ENCODE measurements at places on chromosomes 3 and 15.
A peak's percentile ranks its signal among the peaks of the same experiment; 100 is the strongest.

DNA sequence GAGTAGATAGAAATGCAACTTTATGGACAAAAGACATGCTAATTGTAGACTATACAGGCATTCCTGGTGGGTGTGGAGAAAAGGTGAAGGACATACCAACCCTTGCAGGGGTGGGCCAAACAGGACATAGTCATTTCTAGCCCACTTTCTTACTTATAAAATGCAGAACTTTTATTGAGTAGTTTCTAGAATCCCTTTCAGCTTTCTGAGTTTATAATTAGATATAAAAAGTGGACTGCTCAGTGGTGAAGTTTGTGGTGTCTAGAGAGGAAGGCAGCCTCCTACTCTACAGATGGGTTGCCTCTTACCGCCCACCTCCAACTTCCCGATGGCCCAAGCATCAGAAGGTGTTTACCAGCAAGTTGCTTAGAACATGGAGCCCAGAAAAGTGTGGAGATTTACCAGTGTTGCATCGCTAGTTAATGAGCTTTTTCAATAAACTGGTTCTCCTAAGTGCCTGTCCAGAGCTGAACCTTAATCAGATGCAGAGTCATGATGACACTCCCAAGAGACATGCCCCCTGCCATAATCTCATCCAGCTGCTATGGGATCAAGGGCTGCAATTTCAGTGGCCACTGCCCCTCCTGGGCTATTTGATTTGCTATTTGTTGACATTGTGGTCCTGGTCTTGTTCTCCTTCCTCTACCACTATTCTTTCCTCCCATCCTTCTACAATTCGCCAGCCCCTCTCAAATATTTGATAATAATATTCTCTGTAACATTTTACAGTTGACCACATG, 77.5 kb upstream of the STRIT1 start:
- DNase-seq: no peak

DNA sequence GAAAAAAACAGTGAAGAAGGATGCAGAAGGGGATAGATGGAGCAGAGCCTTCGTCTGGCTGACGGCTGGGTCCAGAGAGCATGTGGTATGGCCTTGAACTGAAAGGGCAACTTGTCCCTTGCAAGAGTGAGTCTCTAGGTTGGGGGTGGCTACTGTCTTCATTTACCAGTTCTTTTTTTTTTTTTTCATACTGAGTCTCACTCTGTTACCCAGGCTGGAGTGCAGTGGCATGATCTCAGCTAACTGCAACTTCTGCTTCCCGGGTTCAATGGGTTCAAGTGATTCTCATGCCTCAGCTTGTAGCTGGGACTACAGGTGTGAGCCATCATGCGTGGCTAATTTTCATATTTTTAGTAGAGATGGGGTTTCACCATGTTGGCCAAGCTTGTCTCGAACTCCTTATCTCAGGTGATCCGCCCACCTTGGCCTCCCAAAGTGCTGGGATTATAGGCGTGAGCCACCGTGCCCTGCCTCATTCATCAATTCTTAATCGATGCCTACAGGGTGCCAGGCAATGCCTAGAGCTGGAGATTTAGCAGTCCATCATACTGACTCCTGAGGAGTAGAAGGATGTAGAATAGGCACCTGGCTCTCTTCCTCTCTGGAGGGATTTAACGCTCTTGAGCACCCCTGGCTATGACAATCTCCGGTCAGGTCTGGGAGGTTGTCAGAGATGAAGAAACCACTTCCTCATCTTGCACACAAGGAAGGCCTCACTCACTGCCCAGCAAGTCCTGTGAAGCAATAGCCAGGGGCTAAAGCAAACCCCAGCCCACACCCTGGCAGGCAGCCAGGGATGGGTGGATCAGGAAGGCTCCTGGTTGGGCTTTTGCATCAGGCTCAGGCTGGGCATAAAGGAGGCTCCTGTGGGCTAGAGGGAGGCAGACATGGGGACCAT, at the start of gene CAMP:
Gene CAMP, plus strand, starts transcription at position 880 of the 898 bp plus-strand sequence. Its CDS starts 17 bp downstream, at position 897.
- peak; percentile 59 for DNase-seq

- DNase-seq: no peak
These were observed 53.7 kb upstream of the FAM174B start for GRCh38 chr15:92709110-92709790.

- no peak for DNase-seq
These were observed 33.3 kb downstream of the FMN1 start for GRCh38 chr15:33161209-33161608.

DNA sequence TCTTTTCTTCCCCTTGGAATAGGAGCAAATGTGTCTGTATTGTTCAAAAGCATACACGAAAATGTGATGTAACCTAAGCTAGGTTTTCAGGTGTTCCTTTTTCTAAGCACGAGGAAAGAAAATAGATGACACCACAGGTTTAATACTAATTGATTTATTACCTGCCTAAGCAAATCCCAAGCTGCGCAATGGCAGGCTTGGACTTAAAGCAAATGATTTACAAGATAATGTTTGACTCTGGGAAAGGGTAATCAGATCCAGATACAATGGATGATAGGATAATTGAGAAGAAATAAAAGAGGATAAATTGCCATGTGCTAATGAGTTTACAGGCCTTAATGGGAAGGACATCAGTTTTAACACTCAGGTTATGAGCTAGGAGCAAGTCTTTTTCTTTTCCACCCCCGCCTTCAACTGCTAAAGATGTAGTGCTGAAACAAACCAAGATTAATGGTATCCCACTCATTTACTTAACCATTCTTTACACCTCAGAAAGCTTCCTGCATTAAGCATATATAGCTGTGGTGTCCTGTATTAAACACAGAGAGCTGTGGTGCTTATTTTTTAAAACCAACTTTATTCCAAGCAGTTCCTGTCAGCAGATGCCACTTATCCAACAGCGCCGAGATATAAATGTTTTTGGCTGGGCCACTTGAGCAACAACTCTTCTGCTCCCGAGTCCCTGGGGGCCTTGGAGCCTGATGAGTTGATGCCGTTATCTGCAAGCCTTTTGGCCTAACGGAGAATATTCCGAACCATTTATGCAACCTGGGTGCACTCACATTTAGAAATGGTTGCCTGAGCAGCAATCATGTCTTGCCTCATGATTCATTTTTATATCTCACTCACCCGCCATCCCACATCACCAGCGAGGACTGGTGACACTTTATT, 205.5 kb downstream of the MECOM start:
- no peak for DNase-seq

DNA sequence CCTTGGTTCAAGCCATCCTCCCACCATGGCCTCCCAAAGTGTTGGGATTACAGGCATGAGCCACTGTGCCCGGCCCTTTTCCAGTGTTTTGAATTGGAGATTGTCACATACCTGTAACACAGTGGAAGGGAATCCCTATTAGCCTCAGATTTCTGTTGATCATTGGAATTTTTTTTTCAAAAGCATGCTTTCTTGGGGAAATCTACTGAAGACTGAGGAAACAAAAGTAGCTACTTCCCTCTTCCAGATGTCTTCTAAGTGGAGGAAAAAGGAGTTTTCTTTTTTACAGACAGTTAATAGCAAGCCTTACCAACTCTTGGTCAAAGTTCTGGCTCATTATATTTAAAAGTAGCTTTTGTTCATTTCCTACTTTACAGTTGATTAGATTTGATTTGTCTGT, 33.7 kb downstream of the CHD2 start:
- no peak for DNase-seq

GRCh38 chr15:96220657-96221056, 109.8 kb upstream of the NR2F2 start:
- no peak for DNase-seq

- DNase-seq: no peak
These were observed 26.0 kb upstream of the RPL29 start for GRCh38 chr3:52021489-52022268.

DNA sequence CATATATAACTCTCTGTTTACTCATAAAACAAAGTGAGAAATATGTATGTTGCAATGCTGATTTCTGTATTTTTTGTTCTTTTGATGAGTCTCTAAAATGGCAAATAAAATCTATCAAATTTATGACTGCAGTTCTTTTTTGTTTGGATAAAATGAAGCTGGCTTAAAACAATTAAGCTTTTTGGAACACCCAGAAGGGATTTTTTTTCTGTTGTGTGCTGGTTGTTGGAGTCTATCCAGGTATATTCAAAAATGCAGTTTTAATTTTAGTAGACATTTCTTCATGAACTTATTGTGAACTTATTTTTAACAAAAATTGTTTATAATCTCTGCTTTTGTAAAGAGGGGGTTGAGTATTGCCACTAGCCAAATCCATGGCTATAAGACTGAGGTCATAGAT, 405.5 kb downstream of the RAP2B start:
- no peak for DNase-seq

DNA sequence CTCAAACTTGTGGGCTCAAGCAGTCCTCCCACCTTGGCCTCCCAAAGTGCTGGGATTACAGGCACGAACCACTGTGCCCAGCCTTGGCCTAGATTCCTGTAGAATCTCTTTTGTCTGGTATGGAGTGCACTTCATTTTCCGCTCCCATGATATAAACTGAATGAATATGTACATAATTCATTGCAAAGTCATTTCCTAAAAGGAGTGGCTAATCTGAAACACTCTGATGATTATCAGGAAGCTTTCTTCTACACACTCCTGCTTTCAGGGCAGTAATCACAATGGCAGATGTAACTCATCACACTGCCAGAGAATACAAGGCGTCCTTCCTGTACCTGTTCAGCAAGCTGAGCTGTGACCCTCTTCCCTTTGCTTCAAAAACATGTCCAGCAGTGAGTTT, 28.6 kb downstream of the RLBP1 start:
- no peak for DNase-seq

DNA sequence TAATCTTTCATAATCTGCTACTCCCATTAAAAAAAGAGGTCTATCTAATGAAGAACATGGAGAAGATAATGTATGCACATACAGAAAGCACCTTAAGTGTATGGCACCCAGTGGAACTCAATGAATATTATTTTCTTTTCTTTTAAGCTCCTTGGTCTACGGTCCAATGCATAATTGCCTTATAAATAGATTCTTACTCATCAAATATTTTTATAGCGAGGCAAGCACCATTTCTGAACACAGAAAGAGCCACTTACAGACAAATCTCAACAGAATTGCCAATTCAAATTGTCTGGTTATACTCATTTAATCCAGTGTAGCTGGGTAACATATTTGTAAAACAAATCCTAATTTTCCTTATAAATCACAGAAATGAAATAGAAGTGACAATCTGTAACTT, 6.3 kb downstream of the PDZRN3 start:
- DNase-seq: no peak

- no peak for DNase-seq
These were observed 65.1 kb upstream of the LCTL start for GRCh38 chr15:66630801-66631351.

- DNase-seq: no peak
These were observed 66.8 kb upstream of the BLM start for GRCh38 chr15:90650117-90650955.

DNA sequence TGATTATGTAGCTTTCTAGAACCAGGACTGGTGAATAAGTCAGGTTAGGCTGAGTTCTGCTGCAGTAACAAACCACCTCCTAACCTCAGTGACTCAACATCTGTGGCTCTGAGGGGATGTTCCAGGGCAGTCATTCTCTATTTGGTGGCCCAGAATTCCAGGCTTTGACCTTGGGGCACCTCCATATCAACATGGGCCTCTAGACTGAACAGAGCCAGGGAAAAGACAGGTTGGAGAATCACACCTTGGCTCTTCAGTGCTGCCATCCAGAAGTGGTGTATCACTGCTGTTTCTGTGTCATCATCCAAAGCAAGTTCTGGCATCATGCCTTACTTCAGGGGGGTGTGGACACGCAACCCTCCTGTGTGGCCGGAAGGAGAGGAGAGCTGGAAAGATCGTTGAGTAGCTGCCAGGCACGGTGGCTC, 15.3 kb downstream of the ZBTB47 start:
- DNase-seq: no peak

GRCh38 chr15:42152196-42152920, 4.1 kb downstream of the PLA2G4F start:
- no peak for DNase-seq

- DNase-seq: no peak
These were observed 13.9 kb downstream of the CPNE9 start for GRCh38 chr3:9717563-9717962.

DNA sequence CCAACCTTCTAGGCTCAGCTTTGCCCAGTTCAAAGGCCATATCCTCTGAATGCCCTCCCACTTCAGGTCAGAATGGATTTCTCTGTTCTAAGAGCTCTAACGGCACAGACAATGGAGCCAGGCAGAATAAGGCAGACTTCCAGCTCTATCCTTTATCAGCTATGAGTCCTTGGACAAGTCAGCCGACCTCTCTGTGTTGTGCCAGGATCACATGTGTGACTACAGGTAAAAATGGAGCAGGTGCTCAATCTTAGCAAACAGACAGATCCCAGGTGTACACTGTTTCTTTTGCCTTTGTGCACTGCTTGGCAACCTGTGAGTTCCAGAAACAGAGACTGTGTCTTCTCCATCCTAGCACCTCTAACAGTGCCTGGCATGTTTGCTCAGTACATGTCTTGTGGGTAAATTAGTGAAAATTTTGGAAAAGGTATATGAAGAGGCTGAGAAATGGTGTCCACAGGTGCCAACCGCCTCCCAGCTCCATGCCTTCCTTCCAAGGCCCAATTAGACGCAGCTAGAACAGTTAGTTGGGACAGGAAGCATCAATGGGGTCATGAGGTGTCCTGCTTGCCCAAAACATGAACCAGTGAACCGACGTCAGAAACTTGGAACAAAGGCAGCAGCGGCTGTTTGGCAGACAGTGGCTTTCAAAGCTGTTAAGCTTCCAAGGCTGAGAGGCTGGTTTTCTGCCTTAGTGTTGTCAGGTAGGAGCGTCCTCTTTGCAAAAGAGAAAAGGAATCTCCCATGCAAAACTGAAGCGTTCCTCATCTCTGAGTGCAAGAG, 28.7 kb downstream of the TLE3 start:
- no peak for DNase-seq

- DNase-seq: no peak
These were observed 8.3 kb upstream of the UBE2E1 start for GRCh38 chr3:23797491-23797890.

- no peak for DNase-seq
These were observed 33.1 kb downstream of the BTD start for GRCh38 chr3:15634671-15635070.

DNA sequence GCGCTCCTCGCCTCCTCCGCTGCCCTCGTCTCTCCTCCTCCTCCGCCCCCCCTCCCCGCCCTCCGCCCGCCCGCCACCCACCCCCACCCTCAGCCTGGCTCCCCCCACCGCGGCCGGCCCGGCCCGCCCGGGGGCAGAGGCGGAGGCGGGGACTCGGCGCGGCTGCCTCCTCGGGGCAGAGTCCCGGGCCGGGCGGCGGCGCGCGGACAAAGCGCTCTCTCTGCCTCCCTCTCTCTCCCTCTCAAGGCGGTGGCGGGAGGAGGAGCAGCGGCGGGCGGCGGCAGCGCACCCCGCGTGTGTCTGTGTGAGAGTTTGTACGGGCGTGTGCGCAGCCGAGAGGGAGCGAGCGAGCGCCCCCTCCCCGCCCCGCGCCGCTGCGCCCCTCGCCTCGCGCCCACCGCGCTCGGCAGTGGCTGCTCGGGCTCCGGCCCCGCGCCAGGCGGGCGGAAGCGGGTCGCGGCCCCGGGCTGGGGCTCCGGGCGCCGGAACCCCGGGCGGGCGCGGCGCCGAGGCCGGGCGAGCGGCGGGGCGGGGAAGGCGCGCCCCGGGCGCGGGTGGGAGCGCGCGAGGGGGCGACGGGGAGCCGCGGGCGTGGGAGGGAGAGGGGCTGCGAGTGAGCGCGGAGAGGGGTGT, at the start of gene IGF2BP2:
Gene IGF2BP2, minus strand, starts transcription at position 37 of the 633 bp plus-strand sequence. CDS start 82 bp downstream, outside the sequence.
- peak; percentile 57 for DNase-seq

Measured in GM12891 (cell line).